ENCODE measurements at places on chromosomes 5 and 9.

- DNase-seq: no peak
These were observed 429.1 kb downstream of the NR2F1-AS1 start for GRCh38 chr5:93151896-93152295.

DNA sequence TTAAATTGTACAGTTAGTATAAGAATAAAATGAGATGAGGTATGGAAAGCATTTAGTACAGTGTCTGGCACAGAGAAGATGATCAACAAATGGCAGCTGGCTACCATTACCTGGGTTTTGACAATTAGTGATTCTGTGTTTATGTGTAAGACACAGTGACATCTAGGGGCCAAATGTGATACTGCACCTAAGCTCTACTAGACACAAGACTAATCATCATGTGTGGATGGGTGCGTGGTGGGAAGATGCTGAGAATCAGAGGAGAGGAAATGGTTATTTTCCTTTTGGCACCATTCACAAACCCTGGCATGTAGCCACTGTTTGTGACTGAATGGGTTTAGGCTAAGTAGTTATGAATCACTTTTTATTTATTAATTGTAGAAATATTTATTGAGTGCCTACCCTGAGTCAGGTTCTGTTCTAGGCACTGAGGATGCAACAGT lies 109.8 kb upstream of the TBC1D2 start:
- no peak for DNase-seq

GRCh38 chr9:3903906-3904305 lies 378.1 kb upstream of the RFX3 start:
- no peak for DNase-seq

- no peak for DNase-seq
These were observed 64.4 kb upstream of the ARAP3 start for GRCh38 chr5:141746395-141746794.

- DNase-seq: no peak
These were observed 227.2 kb downstream of the RAB3C start for GRCh38 chr5:58810086-58810485.

GRCh38 chr5:168822745-168823281 lies 243.6 kb upstream of the PANK3 start:
- no peak for DNase-seq

DNA sequence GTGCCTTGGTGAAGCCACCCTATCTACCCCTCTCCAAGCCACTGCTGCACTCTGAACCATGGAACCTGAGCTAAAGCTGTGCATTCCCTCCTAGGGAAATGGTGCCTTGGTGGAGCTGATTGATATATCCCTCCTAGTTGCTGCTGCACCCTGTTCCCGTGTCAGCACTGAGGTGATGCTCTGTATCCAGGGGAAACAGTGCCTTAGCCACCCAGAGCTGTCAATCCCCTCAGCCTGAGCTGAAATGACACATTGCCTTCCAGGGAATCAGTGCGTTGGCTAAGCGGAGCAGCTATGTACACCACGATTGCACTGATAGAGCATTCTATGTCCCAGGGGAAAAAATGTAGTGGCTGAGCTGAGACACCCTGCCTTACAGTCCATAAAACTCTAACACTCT lies 257.0 kb downstream of the TMEM232 start:
- DNase-seq: no peak

- DNase-seq: no peak
These were observed 31.4 kb downstream of the ACTBL2 start for GRCh38 chr5:57450991-57451876.

DNA sequence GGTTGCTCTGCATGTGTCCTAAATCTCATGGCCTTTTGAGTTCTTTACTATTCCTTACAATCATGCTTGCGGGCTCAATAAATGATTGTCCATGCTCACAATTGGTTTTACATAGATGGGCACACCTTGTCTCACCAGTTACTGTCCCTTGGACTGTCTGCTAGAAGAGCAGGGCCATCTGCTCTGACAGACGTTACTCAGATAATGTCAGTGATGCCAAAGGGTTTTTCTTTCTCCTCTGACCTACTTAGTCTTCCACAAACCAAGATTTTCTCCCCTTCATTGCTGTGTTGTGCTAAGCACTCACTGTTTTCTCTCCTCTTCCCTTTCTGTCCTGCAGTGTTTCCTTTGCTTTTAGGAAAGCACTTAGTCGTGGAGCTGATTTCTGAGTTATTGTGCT lies 562.3 kb downstream of the KIF4B start:
- no peak for DNase-seq
